T follicular helper cell (primary cell): ENCODE measurements at places on chromosomes 16 and 17.

DNA sequence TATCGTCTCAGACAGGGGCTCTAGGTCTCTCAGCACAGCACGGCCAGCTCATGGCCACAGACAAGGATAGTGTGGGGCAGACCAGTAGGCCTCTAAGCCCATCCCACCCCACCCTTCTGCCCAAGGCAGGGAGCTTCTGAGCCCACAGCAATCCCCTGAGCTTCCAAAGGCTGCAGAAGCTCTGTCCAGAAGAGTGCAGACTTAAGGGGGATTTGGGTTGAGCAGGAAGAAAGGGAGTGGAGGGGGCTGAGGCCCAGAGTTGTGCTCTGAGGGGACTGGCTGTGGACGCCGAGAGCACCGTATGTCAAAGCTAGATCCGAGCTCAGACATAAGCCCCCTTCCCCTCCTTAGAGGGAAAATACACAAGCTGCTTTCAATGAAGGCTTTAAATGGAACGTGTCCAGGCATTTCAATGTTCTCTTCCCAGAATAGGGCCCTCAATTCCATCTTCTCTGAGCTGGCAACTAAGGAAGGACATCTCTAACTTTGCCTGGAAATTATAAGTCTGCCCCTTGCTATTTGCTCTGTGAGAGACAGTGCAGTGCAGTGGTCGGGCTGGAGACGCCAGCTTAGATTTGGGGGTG, 116.4 kb upstream of the RPL38 start:
- no peak for DNase-seq

DNA sequence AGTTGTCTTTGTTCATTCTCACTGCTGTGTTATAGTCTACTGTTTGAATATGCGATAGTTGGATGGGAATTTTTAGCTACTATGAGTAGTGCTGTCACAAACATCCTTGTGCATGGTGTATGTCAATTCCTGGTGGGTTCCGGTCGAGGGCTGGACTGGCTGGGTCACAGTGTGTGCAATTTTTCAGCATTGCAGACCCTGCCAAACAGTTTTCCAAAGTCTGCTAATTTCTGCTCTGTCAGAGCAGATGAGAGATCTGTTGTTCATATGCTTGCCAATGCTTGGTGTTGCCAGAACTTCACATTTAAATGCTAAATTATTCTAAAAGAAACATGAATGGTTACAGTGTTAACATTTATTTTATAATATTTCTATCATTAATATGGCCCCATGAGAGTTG, 3.6 kb upstream of the C16orf96 start:
- no peak for DNase-seq

- no peak for DNase-seq
These were observed 31.0 kb downstream of the TEKT5 start for GRCh38 chr16:10663744-10664143.

DNA sequence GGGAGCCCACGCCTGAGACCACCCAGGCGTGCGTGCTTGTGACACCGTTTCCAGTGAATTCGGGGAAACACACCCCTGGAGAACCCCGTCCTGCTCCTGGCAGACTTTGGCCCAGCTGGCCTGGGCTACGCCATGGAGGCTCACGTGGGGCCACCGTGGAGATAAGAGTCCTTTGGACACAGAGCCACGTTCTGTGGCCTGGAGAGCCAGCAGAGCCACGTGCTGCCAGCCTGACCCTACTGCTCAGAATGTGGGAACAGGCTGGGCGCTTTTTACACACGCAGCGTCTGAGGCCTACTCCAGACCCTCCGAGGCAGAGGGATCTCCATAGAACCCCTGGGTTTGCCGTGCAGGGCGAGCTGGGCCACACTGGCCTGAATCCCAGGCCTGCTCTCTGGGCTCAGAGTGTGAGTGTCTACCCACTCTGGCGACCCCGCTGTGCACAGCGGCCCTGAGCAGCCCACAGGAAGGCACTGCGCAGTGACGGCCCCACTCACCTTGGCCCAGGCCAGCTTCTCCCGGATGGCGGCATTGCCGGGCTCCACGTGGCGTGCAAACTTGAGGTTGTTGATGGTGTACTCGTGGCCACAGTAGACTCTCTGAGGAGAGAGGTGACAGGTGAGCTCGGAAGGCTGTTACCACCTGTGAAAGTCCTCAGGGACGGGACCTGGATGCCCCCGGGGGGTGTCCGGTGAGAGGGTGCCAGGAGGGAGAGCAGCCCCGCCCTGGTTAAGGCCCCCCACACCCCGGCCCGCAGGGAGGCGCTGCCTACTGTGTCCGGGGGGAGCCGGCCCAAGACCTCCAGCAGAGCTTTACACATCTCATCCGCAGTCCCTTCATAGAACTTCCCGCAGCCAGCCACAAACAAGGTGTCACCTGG, 10.0 kb downstream of the HAGH start:
- no peak for DNase-seq

GRCh38 chr16:86202267-86202666, 303.3 kb downstream of the IRF8 start:
- DNase-seq = no peak

DNA sequence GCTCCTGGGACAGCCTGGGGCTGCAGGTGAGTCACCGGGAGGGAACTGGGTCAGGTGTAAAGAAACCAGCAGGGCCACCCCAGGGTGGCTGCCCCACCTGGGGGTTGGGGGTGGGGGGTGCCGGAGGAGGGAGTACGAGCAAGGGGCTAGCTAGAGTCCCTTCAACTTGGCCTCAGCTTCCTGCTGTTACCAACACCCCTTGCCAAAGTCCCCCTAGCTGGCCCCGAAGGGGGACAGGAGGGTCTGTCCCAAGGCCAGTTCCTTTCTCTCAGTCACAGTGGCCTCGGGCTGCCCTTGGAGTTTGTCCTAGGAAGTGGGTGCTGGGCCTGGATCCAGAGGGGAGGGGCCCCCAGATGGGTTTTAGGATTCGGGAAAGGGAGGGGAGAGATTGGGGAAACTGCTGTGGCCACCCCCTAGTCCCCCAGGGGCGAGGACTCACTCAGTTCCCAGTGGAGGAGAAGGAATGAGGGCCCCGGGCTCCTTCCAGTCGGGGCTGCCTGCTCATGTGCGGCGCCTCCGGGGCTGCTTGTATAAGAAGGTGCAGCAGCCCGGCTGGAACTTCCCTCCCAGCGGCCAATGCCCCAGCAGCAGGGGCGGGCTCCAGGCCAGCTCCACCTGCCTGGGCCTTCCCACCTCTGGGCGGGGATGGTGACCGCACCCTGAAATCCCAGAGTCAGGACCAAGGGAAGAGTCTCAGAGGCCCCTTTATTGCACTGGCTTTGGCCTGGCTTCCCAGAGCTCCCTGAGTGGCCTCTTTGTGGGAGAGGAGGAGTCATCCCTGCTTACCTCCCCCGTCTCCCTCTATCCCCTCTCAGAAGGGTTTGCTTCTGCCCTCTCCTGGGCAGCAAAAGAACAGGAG, 7.3 kb downstream of the ARHGAP27 start:
- DNase-seq = no peak

DNA sequence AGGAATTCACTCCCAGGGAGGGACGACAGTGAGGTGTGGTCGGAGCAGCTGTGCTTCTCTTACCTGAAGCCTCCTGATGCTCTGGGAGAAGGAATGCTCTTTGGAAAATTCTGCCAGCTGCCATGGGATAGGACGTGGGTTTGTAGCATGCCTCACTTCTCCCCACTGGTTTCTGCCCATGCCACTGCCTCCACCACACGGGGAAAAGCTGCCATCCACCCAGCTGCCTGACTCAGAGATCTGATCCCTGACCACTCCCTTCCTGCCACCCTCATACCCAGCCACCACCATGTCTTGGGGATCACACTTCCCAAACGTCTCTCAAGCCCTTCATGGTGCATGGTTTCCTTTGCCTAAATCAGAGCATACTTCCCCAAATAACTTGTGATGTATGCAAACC, 80.0 kb downstream of the CPPED1 start:
- DNase-seq = no peak

- no peak for DNase-seq
These were observed 669 bp upstream of the CRISPLD2 start for GRCh38 chr16:84818989-84819643.

DNA sequence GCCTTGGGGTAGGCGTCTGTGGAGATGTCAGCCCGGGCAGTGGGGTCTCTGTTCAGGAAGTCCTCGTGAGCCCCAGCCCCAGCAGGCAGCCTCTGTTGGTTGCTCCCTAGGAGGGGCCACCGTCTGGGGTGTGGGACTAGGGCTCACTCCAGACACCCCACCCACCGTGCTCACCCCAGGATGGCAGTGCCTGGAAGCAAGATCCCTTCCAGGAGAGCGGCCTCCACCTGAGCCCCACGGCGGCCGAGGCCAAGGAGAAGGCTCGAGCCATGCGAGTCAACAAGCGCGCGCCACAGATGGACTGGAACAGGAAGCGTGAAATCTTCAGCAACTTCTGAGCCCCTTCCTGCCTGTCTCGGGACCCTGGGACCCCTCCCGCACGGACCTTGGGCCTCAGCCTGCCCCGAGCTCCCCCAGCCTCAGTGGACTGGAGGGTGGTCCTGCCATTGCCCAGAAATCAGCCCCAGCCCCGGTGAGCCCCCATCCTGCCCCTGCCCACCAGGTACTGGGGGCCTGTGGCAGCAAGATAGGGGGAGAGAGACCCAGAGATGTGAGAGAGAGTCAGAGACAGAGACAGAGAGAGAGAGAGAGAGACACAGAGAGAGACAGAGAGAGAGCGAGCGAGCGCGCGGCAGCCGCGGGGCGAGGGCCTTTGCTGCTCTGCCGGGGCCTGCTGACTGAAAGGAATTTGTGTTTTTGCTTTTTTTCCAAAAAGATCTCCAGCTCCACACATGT, 9.8 kb downstream of the NTHL1 start:
- DNase-seq = no peak

DNA sequence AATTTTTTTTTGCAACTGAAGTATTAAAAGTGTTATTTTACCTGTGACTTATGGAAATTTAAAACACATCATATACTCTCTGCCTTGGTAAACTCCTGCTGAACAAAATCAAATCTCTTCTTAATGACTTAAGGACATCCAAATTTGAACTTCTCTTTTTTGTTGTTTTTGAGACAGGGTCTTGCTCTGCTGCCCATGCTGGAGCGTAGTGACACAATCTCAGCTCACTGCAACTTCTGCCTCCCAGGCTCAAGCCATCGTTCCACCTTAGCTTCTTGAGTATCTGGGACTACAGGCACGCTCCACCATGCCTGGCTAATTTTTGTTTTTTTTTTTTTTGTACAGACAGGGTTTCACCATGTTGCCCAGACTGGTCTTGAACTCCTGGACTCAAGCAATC, 56.1 kb downstream of the SKAP1 start:
- DNase-seq = no peak

DNA sequence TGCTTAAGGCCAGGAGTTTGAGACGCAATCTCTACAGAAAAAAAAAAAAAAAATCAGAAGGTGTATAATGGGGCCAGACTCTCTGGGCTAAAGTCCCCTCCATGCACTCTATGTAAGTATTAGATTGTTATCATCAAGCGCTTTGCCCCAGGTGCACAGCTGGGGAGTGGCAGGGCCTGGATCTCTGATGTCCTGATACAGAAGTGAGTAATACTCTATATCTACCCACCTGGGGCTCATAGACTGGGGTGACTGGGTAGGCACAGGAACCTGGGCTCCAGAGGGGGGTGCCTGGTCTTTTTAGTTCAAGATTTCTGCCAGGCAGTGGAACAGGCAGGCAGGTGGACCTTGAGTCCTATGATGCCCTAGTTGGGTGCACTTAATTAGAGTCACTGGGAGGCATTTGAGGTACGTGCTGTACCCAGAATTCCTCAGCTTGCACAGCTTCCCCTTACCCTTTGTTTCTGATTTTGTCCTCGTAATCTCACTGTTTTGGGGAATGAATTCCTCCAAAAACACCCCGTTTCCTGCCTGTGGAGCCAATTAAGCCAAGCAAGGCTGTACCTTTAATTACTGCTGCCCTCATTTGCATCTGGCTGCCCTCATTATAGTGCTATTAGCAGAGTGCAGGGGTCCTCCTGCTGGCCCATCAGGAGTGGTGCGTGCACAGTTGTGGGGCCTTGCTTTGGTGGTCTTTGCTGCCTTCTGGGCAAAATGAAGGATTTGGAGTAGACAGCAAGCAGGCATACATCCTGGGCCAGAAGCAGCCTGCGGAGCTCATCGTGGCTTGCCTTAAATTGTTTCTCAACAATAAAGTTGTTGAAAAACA, 239.0 kb downstream of the SNX29 start:
- DNase-seq = no peak

DNA sequence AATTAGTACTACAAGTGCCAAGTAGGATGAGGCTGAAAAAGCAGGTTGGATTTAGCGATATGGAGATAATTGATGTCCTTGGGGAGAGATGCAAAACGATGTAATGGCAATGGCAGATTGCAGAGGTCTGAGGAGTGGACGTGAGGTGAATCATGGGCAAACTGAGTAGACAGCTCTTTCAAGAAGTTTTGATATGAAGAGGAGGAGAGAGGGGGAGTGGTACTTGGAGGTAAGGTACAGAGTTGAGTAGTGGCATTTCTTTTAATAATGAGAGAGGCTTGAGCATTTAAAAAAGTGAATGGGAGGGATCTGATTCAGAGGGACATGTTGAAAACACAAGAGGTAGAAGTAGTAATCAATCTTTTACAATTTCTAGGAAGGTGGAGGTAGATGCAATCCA, 17.7 kb upstream of the VPS4A start:
- no peak for DNase-seq

DNA sequence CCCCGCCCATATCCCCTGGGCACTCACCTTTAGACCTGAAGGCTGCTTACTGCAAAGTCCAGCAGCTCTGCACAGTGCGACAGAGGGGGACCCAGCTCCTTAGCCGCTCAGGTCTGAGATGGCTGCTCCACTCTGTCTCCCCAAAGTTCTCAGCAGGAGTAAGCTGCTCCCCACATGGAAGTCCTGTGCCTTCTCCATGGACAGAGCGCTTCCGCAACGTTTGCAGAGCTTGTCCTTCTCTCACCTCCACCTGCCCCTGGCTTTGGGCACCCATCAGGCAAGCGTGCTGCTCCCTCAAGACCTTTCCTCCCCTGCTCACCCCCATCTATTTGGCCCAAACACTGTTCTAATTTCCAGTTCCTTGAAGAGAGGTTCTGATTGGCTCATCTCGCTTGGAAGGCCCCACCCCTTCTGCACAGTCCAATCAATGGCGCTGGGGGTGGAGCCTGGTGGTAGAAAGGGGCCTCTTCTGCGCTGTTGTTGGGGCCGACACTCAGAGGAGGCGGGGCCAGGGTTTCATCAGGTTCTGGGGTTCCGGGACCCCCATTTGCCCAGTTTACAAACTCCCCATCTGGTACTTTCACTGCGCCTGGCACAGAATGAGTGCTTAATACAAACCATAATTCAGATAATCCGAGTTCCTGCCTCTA, 137.2 kb downstream of the CYLD start:
- no peak for DNase-seq

DNA sequence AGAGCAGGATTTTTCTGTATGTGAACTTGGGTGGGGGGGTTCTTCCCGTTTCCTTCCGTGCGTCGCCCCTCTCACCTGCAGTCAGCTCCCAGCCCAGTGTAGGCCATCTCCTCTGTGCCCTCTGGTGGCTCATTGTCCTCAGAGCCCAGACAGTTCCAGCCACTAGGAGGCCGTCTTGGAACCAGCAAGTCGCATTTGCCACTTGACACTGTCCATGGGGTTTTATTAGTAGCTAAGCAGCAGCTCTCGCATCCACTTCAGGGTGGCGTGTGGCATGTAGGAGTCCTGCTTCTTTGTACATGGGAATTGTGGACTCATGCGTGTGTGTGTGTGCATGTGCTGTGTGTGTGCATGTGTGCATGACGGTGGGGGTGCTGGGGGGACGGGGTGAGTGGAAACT, 74.0 kb downstream of the SEC14L1 start:
- DNase-seq = no peak

- no peak for DNase-seq
These were observed 10.0 kb upstream of the CACNA1H start for GRCh38 chr16:1142911-1143310.

GRCh38 chr16:17365591-17366298, 105.0 kb downstream of the XYLT1 start:
- no peak for DNase-seq
